Lower leg skin (tissue), 4 donors: ENCODE measurements at places on chromosomes 1 and 21. TPM values are rescaled to one million over a fixed set of nuclear protein-coding genes. Genes with fewer than 3 reads are reported as not detected.

The PRXL2B gene
- 11.1 TPM for total RNA-seq

DNA sequence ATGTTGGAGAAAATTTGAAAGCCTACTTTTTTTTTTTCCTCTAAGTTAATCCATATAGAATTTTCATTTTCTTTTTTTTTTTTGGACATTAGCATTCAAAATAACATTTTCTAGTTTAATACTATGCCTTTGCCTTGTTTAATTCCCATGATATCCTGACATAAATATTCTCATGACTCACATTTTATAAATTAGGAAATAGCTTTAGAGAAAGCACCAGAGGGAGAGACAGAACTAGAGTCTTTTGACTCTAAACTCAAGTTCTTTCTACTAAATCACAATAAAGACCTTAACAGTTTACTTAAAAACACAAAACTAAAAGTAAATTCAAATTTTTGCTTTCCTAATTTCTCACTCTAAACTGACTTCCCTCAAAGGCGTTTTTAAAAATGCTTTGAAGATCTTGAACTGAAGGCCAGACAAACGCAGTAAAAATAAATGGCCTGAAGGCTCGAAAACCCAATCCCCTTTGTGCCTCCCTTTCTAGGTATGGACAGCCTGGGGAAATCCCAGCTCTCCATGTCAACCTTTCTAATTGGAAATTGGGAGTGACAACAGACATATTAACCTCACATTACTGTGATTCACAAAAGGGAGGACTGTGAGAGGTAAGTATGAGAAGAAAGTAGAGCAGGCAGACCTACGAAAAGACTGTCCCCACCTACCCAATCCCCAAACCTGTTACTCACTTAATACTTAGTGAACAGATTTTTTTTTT is 104.6 kb downstream of the ENAH start:
- no peak for DNase-seq

- peak; percentile 74 for DNase-seq
These were observed 153.1 kb upstream of the RAB4A start for GRCh38 chr1:229117664-229118300.

GRCh38 chr1:26946270-26946669 is 14.0 kb downstream of the KDF1 start:
- DNase-seq = no peak

GRCh38 chr21:41802198-41802584 is 35.3 kb upstream of the RIPK4 start:
- peak; percentile 60 for DNase-seq

DNA sequence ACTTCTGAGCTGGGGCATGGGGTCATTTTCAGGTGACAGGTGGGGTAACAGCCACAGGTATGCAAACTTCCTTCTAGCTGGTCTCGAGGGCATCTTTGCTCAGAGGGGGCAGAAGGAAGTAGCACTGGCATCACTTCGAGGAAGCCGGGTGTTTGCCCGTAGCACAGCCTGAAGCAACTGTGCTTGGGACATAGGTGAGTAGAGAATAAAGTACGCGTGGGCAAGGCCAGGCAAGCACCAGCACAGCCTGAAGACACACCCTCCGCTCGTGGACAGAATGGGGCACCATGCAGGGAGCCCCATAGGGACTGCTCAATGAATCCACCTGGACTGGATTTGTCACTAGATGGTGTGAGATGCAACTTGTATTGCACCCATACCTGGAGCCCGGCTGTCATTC is 167.1 kb downstream of the KCNJ6 start:
- no peak for DNase-seq

DNA sequence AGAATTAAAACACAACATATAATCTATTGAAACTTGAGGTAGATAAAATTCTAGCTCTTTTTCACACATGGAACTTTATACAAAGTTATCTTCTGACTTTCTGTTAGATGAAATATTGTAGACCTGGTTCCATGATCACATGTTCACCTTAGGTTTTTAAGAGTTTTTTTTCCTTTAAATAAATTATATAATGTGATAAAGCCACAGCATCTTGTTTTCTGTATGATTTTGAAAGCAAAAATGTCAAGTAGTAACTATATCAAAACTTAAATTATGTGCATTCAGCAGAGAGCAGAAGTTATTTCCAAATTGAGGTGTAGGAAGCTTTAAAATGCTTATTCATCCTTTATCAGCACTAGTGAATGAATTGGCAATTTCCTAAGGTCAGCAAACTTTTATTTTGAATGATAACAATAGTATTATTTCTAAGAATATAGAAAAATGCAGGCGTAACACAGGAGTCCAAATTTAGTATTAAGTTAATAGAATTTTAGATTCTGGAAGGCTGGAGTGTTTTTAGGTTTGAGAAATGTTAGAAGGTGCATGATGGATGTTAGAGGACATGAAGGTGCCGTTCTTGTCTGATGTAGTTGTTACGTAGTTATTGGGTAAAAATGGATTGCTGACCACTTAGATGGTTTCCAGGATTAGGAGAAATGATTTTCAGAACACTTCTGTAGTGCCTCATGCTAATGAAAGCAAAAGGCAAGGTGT is 17.5 kb downstream of the BACH1 start:
- DNase-seq = no peak

GRCh38 chr1:170668209-170669106 is 4.5 kb downstream of the PRRX1 start:
- DNase-seq = peak; percentile 88

- DNase-seq = no peak
These were observed 892 bp downstream of the TYW3 start for GRCh38 chr1:74733604-74734484.

The KPRP gene
- 231 TPM for total RNA-seq

GRCh38 chr1:66182551-66183178 is 351.3 kb upstream of the SGIP1 start:
- no peak for DNase-seq

DNA sequence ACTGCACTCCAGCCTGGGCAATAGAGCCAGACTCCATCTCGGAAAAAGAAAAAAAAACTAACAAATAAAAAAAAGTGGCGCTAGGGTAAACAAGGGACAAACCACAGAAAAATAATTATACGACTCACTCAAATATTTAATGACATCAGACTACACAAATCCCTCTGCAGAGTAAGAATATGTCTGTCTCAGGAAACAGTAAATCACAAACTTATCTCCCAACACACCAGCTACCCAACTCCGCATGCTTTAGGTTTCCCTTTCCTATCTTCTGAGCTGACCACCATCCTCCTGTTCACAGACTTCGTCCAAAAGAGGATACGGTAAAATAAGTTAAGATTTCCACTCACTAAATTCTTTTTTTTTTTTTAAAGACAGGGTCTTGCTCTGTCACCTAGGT is 16.2 kb downstream of the WDR47 start:
- no peak for DNase-seq

DNA sequence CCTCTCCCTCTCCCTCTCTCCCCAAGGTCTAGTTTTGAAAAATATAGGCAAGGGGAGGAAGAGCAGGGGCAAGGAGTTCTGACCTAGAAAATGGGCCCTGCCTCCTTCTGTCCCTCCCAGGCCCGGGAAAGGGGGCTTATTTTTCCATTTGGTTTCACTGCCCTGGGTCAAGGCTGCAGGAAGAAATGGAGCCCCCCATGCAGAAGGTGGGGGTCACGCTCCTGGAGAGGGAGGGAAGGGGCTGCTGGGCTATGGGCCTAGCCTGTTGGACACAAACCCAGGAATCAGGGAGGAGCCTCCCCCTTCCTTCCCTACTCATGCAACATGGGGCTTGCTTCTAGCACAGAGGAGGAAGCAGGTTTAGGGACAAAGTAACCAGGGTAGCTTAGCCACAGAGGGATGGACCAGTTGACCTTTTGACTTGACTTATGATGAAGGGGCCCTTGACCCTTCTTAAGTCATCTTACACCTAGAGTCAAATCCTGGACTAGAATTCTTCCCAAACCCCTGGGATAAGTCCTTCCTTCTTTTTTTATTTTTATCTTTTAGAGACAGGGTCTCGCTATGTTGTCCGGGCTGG is 70.4 kb upstream of the SSBP3 start:
- DNase-seq = no peak

GRCh38 chr1:211613108-211613947 is 34.4 kb upstream of the SLC30A1 start:
- peak; percentile 97 for DNase-seq

DNA sequence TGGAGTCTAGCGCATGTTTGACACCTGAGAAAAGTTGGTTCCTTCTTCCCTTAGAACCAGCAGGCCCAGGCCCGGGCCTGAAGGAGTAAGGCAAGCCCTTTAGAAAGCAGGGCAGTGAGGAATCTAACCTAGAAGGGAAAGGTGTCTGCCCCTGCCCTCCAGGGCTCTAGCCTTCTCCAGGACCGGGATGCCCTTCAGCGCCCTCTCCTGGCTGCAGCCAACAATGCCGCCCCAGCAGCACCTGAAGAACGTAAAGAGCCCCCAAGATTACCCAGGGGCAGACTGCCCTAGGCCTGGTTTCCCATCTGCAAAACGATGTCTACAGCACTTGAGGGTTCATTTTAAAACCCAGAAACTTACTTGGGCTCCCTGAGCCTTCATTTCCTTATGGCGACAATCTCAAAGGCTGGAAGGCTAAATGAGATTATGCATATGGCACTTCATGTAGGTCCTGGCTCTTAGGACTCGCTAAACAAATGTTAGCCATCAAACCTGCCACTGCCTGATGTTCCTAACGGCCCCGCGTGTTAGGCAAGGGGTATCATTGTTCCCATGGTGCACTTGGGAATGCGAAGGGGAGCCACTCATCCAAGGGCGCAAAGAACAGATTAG is 106.7 kb upstream of the KLHDC7A start:
- no peak for DNase-seq

GRCh38 chr1:51276286-51276685 is 40.2 kb downstream of the RNF11 start:
- no peak for DNase-seq
